NCI-H345 (cell line): ENCODE measurements at places on chromosomes 16 and 17.

DNA sequence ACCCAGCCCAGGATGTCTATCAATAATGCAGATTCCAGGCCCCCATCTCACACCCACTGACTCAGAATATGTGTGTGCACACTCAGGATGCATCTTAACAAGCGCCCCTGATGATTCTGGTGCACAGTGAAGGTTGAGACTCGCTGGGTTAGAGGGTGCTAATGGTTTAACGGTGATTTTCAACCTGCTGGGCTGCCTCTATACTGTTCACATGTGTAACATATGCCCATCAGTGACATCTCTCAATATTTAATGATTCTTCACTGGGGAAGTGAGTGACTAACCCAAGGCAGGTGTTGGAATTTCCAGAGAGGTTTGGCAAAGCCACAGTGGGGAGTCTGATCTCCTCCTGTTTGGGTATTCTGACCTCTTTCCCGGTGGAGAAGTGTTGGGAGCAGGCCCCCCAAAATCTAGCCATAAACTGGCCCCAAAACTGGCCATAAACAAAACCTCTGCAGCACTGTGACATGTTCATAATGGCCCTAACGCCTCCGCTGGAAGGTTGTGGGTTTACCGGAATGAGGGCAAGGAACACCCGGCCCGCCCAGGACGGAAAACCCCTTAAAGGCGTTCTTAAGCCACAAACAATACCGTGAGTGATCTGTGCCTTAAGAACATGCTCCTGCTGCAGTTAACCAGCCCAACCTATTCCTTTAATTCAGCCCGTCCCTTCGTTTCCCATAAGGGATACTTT lies 4.1 kb upstream of the DOC2B start:
- DNase-seq: no peak

DNA sequence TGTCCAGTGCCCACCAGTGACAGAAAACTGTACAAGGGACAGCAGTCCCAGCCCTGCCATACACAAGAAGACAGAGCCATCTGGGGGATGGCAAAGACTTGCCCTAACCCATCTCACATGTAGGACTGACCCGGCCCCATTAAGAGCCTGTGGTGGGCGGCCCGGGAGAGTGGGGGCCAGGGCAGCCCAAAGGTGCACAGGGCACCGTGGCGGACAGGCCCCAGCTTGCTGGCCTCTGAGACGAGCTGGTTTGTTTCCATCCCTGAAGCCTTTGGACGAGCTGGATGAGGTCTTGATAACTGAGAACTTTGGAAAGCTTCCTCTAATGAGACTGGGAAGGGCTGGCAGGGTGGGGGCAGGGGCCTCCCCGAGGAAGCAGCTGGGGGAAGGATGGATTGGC lies 11.0 kb upstream of the RCVRN start:
- no peak for DNase-seq

DNA sequence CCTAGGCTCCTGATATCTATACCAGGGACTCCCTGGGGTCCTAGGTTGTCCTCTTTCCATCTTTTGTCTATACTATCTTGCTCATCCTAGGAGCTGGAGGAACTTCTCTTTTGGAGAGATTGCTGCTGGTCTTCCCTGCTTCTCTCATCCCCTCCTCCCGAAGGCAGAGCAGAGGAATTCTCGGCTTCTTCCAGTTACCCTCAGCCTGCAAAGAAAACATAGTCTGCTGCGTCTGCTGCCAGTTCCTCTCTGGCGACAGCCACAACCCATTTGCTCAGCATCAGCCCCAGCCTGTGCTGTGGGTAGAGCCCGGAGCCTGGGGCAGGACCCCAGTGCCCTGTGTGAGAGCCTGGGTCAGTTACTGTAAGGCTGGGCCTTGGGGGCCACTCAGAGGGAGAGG lies 21.5 kb upstream of the DYNLL2 start:
- DNase-seq: no peak

GRCh38 chr17:49403514-49404289 lies 11.0 kb downstream of the PHB1 start:
- no peak for DNase-seq

GRCh38 chr16:50303041-50303604 lies 36.8 kb downstream of the ADCY7 start:
- no peak for DNase-seq

DNA sequence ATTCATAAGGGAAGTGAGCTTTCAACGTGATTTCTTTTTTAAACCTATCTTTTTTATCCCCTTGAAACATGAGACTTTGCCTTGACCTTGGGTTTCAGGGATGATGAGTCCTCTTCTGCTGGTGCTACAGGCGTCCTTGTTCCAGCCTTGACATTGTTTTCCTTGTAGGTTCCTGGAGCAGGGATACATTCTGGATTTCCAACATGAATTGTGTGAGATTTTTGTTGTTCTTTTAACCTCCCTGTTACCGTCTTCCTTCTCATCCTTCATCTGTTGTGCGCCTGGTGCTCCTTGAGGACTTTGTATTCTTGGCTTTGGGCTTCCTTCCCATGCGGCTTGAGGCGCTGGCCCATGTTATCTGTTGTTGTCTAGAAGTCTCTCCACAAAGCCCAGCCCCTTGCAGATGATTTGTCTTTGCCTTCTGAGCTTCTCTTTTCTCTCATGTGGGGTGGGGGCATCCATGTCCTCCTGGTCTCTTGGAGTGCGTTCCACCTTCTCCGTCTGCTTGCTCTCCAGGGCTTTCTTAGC lies 283.6 kb downstream of the SNX29 start:
- DNase-seq: no peak

DNA sequence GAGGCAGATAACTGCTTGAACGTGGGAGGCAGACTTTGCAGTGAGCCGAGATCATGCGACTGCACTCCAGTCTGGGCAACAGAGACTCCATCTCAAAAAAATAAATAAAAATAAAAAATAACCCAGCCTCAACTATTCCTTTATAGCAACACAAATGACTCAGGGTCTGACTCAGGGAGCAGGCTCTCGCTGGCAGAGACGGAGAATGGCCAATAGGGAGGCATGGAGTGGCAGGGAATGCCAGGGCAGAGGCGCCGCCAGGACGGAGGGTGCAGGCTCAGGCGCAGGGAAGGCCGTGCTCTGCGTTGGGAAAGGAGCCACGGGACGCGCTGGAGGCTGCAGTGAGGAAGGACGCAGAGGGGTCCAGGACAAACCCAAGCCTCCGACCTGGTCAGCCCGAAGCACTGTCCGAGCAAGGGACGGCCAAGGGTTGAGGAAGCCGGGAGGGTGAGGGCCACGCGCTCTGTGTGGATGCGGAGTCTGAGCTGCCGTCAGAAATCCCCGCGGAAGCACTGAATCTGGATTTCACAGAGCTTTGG lies 40.3 kb downstream of the PKD1 start:
- no peak for DNase-seq

GRCh38 chr16:1299012-1299867 lies 10.2 kb upstream of the UBE2I start:
- DNase-seq: no peak

GRCh38 chr16:85982563-85982939 lies 83.6 kb downstream of the IRF8 start:
- DNase-seq: no peak

DNA sequence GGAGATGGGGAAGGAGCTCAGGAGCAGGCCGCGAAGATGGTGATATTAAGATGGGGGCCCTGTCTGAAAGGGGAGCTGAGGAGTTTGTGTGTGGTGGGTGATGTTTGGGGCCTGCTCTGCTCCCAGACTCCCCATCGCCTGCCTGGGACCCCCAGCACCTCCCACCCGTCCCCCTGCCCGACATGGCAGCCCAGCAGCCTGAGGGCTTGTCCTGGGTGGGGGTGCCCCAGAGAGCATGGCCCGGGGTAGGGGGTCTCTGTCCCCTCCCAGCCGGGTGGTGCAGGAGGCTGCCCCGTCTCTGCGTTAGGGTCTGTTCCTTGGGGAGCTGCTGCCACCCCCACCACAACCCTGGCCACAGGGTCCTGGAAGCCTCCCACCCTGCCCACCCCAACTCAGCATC lies 5.2 kb downstream of the CDH15 start:
- no peak for DNase-seq

DNA sequence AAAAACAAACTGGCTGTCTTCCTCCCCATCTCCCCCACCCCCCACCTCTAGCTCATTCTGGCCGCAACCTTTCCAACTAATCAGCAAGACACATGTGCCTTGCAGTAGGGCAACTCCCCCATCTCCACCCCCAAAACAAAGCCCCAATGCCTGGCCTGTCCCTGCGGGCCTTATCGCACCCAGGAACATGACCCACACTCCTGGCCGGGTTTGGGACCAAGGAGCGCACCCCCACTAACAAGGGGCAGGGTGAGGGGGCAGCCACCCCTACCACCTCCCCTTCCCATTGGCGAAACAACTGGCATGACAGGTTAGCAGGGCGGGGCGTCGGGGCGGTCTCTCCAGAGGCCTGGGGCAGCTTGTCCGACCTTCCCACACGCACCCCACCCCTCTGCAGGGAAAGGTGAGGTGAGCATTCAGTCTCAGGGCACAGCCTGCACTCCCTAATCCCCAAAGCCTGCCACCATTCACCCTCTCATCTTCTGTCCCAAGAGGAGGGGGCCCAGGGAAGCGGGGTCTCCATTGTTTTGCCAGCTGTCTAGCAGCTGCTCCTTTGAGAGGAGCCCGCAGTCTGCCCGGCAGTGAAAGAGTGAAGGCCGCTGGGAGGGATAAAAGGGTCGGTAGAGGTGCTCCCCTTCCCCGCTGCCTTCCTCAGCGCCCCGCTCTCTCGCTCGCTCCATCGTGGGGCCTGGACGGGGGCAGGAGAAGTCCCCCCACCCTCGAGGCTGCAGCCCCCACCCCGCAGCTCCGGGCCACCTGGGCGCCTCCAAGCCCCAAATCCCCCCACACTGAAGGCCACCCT lies 765 bp downstream of the MYO18A start:
- DNase-seq: peak; percentile 67

- no peak for DNase-seq
Observed at GRCh38 chr17:63931981-63932561, at the start of gene CD79B. Gene CD79B (minus strand): TSS chr17:63932331. CDS start chr17:63932261, 70 bp downstream.

GRCh38 chr16:80317599-80318037 lies 223.2 kb upstream of the DYNLRB2 start:
- DNase-seq: no peak

DNA sequence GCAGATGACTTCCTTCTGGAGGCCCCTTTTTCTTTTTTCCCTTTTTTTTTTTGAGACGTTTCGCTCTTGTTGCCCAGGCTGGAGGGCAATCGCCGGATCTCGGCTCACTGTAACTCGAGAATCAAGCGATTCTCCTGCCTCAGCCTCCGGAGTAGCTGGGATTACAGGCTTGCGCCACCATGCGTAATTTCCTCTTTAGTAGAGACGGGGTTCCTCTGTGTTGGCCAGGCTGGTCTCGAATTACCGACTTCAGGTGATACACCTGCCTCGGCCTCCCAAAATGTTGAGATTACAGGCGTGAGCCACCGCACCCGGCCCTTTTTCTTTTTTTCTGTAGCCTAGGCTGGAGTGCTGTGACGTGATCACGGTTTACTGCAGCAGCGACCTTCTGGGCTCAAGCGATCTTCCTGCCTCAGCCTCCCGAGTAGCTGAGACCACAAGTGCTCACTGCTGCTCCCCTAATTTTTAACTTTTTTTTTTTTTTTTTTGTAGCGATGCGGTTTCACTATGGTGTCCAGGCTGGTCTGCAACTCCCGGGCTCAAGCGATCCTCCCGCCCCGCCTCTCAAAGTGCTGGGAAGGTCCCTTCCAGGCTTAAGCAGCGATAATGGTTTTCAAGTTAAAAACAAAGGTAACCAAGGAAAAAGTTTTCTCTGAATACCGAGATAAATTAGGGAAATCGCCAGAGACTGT lies 956 bp upstream of the IST1 start:
- peak; percentile 52 for DNase-seq

GRCh38 chr16:31451681-31452351 lies 7.5 kb upstream of the ARMC5 start:
- peak; percentile 56 for DNase-seq

DNA sequence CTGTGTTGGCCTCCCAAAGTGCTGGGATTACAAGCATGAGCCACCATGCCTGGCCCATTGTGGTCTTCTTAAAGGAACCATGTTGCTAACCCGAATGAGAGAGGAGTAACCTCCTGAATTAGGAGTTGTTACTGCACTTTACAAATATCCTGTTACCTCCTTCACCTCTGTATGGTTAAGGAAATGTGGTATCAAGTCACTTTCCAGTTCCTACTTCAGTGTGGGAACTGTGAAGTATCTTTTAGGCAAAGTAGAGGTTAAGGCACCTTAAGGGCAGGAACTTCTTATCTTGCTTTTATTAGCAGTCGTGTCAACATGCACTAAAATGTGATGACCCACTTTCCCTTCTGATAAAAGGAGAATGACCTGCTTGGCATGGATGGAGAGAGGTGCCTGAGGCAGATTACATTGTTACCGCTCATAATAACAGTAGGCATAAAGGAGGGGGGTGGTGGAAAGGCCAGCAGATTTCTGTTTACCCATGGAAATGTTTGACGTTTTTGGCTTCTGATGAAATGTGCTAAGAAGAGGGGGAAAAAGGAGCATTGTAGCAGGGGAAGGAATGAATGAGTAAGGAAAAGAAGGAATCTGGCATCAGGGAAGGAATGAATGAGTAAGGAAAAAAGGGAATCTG lies 28.5 kb downstream of the FTO start:
- DNase-seq: no peak

GRCh38 chr16:10765772-10766171 lies 22.1 kb downstream of the NUBP1 start:
- no peak for DNase-seq

- no peak for DNase-seq
Observed at GRCh38 chr17:40345994-40346764, 18.4 kb downstream of the GJD3 start.

GRCh38 chr17:7356072-7356549 lies 1.2 kb downstream of the TMEM95 start:
- DNase-seq: peak; percentile 66

DNA sequence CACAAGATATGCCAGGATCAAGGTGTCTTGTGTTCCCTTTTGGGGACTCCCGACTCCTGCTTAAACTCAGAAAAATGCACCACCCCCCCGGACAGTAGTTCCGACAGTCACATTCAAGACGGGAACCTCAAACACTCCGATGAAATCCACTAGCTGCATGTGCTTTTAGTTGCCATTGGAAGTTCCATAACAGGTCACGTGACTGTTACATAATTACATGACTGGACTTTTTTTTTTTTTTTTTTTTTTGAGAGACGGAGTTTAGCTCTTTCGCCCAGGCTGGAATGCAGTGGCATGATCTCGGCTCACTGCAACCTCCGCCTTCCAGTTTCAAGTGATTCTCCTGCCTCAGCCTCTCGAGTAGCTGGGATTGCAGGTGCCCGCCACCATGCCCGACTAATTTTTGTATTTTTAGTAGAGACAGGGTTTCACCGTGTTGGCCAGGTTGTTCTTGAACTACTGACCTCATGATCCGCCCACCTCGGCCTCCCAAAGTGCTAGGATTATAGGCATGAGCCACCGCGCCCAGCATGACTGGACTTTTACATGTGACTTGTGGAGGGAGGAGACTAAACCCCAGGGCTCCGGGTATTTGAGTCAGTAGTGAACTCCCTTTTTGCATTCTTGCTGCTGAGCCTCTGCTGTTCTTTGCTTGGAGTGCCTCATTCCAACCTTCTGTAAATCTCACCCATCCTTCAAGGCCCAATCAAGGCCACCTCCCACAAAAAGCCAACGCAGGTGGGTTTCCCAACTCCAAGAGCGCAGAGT lies 1.6 kb downstream of the SIRT7 start:
- no peak for DNase-seq

- DNase-seq: no peak
Observed at GRCh38 chr16:67807148-67807682, 526 bp downstream of the TSNAXIP1 start.
